KBM-7 (cell line): ENCODE measurements at places on chromosomes 13 and 19.

- peak; percentile 77 for DNase-seq
Observed at GRCh38 chr13:99374994-99375737, 68.0 kb upstream of the GPR183 start.

GRCh38 chr13:92126399-92126798, 728.0 kb downstream of the GPC5 start:
- no peak for DNase-seq

DNA sequence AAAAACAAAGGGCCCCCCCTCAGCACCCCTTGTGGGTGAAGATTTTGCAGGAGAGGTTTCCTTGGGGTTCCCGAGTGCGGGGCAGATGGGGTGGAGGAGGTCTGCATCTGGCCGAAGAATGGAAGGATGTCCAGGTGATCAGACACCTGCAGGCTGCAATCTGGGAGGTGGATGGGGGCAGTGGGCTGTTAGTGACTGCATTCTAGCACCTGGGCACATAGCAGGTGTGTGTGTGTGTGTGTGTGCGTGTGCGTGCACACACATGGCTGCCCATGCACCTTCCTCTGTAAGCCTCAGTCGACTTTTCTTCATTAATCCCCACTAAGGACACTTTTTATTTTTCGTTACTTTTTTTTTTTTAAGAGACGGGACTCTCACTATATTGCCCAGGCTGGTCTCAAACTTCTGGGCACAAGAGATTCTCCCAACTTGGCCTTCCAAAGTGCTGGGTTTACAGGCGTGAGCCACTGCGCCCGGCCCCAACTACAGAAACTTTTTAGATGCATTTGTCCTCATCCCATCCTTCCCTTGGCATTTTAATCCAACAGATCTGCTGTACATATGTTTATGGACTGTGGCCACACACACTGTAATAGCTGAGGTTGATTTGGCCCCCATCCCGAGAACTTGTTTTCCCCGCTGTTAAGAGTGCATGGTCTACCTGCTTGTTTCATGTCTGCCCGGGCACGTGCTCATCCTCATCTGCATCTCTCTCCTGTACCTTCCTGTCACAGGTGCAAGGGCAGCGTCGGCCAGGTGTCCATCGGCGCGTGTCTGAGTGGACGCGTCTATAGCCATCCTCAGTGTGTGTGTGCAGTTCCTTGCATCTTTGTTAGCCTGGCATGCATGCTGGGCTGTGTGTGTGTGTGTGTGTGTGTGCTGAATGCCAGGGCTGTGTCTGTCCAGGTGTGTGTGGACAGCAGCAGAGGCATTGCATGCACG, 731 bp downstream of the MAG start:
- DNase-seq: no peak

DNA sequence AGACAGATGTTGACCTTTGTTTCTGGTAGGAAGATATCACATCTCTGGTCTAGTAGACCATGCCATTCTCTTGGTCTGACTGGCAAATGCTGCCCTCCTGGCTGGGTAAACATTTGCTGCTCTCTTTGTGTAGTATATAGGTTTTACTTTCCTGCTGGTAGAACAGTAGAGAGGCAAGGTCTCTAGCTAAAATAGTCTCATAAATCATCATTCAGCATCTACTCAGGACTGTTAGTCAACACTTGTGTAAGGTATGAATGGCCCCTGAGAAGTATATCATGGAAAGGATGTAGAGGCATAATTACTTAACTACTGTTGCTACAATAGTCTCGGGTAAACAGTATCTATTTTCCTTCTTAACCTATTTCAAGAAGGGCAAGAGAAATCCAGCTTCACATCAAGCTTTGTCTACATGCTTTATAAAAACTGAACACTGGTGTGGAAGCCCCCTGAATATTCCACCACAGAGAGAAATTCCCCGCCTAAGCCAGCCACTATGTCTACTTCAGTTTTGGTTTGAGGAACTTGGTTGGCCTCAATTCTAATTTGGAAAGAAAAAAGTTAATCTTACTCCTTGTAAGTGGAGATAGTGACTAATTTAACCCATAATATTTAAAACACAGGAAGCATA, 18.4 kb upstream of the MYCBP2 start:
- peak; percentile 26 for DNase-seq

DNA sequence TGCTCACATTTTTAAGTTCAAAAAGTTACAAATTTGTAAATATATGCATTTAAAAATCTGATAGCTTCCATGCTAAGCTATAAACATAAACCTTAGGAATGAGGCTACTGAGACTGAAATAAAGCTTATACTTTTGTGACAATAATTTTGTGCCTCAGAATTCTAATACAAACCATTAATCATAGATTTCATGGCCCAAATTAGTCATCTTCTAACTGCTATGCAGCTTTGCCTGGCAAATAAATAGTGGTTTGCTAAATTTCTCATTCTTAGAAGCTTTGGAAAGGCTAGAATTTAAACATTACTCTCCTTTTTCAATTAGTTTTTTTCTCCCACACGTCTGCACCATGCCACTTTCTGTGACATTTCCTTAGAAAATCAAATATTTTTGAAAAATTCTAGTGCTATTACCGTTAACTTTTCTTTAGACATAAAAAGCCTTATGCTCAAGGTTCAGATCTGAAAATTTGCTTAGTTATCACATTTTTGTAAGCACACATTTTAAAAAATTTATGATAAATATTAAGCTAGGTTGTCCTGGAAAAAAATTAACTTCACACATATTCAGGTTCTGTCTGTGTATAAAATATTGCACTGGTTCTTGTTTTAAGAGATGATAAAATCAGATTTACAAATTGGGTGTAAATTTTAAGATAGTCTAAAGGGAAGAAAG, 46.9 kb downstream of the FNDC3A start:
- no peak for DNase-seq

DNA sequence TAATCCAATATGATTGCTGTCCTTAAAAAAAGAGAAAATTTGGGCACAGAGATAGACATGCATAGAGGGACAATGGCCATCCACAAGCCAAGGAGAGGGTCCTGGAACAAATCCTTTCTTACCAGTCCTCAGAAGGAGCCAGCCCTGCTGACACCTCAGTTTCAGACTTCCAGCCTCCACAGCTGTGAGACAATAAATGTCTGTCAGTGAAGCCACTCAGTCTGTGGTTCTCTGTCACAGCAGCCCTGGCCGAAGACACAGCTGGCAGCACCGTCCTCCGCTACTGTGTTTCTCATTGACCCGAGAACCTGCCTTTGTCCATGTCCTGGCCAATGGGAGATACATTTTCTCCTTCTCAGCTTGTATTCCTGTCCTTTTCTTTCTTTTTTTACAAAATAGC, 207.9 kb downstream of the TM9SF2 start:
- no peak for DNase-seq

GRCh38 chr19:305240-306150, 14.3 kb upstream of the PLPP2 start:
- no peak for DNase-seq

DNA sequence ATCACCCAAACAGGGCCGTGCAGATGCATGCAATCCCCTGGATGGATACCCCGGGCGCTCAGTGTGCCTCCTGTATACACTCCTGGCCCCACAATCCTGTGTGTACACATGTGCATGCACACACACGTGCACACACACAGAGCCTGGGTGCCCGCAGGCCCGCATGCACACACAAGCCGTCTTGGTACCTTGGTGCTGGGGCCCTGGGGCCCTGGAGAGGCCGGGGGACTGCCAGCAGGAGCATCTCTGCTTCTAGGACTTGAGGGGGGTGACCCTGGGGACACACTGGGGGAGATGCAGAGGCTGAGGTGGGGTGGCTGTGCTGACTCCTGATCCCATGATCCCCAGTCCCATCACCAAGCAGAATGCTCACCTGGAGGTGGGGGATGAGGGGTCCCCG, 15.6 kb upstream of the EPOR start:
- no peak for DNase-seq

- DNase-seq: peak; percentile 64
Observed at GRCh38 chr13:24053519-24054251, 106.8 kb upstream of the SPATA13 start.

DNA sequence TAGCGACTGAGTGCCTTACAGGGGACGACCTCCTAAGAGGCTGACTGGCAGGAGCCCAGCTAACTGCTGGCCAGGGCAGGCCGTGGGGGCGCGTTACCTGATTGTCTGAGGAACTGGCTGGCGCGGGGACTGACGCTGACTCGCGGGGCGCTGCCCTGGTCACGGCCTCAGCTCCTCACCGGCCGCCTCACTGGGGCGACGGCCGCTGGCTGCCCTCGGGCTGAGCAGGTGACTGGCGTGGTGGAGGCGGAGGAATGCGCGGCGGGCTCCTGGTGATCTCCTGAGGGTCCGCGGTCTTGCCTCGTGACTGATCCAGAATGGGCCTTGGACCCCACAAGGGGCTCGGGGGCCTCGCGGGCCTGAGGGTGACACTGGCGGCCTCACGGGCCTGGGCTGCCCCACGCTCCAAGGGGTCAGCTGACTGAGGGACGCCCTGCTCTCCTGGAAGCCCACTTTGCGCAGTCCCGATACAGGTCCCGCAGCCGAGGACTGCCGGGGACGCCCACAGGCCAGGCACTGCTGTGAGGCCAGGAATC, 39.3 kb downstream of the SIGLEC7 start:
- no peak for DNase-seq

GRCh38 chr13:20344836-20345490, 112.8 kb upstream of the GJB6 start:
- DNase-seq: no peak

DNA sequence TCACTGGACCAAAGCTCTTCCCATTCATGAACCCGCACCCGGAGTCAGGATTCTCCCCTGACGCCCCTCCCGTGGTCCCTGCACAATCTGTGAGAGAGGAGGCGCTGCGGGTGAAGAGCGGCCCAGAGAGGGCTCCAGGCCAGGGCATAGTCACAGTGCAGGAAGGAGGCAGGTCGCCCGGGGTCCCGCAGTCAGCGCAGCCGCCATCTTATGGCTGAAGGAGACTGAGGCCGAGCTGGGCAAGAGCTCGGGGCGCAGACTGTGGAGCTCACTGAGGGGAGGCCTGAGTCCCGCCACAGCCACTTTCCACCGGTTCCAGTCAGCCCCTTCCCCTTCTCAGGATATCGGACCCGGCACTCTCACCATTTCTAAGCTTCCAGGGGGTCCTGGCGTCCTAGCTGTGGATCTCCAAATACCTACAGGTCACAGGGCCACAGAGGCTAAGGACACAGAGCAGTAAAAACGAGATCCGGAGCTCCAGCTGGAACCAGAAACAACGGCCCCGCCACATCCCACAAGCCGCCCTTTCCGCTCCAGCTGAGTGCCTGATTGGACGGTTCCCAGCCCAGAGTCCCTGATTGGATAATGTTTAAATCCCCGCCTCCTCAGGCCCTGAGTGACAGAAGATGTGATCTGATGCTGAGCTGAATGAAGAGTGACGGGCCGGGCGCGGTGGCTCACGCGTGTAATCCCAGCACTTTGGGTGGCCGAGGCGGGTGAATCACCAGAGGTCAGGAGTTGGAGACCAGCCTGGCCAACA, at the start of gene ZNF99:
Gene ZNF99, minus strand, starts transcription at position 501 of the 760 bp plus-strand sequence. Its CDS starts 135 bp downstream, at position 366.
- no peak for DNase-seq

GRCh38 chr13:109803825-109804224, 17.4 kb upstream of the IRS2 start:
- DNase-seq: no peak

- DNase-seq: no peak
Observed at GRCh38 chr13:75194717-75195462, 287.1 kb downstream of the TBC1D4 start.

- DNase-seq: no peak
Observed at GRCh38 chr13:76131551-76131950, 495.4 kb downstream of the LMO7 start.

GRCh38 chr19:49921871-49922795, 6.9 kb upstream of the ATF5 start:
- DNase-seq: no peak

DNA sequence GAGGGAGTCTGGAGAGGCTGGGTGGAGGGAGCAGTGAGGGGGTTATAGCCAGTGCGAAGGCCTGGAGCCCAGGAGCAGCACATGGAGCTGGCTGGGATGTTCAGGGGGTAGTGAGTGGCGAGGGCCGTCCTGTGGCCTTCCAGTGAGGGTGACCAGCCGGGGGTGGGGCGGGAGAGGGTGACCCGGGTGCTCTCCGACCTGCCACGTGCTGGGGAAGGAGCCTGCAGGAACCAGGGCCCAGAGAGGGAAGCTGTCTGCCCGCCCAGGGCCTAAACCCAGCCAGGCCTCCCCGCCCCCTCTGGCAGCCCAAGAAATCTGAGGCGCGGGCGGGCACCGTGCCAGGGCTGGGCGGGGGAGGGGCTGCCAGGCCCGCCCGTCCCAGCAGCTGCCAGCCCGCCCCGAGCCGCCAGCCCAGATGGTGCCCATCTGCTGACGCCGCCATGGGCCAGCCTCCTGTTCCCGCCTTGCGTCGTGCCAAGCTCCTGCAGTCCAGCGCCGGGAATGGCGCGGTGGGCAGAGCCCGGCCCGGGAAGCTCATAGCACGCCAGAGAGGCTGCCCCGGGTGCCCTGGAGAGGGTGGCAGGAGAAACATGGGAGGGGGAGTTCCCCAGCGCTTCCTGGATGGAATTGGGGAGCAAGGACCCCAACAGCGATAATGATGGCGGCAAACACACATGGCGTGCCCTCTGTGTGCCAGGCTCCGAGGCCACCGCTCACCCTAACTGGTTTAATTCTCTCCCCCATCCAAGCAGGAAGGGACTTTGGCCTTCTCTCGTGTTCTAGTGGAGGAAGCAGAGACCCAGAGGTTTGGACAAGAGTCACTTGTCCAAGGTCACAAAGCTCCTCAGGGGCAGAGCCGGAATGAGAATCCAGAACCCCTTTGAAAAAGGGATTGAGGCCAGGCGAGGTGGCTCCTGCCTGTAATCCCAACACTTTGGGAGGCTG, 21.5 kb downstream of the NFIC start:
- DNase-seq: no peak

GRCh38 chr19:2633693-2634075, 68.8 kb downstream of the GNG7 start:
- DNase-seq: no peak

- no peak for DNase-seq
Observed at GRCh38 chr13:42073683-42074082, 25.2 kb downstream of the DGKH start.

DNA sequence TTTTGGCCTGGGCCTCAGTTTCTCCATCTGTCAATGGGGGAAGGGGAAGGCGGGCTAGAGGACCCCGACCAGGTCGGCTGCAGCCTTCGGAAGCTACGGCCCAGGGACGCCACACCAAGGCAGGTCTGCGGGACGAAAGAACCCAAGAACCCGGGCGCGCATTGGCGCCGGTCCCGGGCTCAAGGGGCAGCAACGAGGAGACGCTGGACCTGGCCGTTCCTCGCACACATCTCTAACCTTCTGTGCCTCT, 739 bp upstream of the ILF3 start:
- no peak for DNase-seq

DNA sequence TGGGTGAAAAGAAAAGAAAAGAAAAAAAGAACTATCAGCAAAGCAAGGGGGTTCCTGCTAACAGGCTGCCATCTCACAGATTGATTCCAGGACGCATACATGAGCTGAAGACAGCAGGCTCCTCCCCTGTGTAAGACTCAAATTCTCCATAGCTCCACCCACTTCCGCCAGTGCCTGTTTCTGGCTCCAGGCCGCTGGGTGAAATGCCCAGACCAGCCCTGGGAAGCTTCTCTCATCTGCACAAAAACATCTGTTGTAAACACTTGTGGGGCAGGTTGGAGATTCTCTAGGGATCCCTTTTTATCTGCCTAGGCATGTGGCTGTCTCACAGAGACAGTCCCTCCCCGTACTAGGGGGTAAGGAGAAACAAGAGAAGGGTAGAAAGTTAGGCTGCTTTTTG, 1054.4 kb upstream of the SPRY2 start:
- DNase-seq: no peak
